Activated naive CD4-positive, alpha-beta T cell treated with anti-CD3 and anti-CD28 coated beads for 36 hours (primary cell): ENCODE measurements at places on chromosomes 5 and 9. TPM values are rescaled to one million over a fixed set of nuclear protein-coding genes. Genes with fewer than 3 reads are reported as not detected.

- no peaks in the 10 kb centered on the region for H3K27me3 ChIP-seq
- H3K27ac ChIP-seq = no peak overlapping the region
- DNase-seq = no peak
- peaks cover 26% of the 10 kb centered on the region for H3K4me1 ChIP-seq
- peaks cover 47% of the 10 kb centered on the region for H3K36me3 ChIP-seq
- H3K4me3 ChIP-seq = no peak overlapping the region
Measured at GRCh38 chr5:37724395-37725125, 115.3 kb downstream of the GDNF start.

DNA sequence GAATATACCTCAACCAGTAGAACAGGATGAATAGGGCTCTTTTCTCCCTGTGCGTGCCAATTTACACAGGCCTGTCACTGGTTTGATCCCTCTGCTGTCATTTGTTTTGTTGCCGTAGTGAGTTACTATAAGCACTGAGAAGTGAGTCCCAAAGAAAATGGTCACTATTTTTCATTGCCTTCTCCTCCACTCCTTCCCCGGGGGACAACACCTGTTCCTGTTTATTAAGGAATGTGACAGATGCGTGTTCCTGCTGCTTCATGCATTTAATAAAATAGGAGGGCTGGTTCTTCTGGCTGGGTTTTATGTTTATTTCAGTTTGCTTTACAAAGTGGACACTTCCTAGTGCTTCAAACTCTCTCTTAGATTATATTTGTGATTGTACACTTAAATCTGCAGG, 6.4 kb downstream of the THBS4 start:
- DNase-seq = no peak
- no peak overlapping the region for H3K4me3 ChIP-seq
- no peak overlapping the region for H3K27ac ChIP-seq
- no peaks in the 10 kb centered on the region for H3K36me3 ChIP-seq

The IL12B gene
- total RNA-seq = not detected

DNA sequence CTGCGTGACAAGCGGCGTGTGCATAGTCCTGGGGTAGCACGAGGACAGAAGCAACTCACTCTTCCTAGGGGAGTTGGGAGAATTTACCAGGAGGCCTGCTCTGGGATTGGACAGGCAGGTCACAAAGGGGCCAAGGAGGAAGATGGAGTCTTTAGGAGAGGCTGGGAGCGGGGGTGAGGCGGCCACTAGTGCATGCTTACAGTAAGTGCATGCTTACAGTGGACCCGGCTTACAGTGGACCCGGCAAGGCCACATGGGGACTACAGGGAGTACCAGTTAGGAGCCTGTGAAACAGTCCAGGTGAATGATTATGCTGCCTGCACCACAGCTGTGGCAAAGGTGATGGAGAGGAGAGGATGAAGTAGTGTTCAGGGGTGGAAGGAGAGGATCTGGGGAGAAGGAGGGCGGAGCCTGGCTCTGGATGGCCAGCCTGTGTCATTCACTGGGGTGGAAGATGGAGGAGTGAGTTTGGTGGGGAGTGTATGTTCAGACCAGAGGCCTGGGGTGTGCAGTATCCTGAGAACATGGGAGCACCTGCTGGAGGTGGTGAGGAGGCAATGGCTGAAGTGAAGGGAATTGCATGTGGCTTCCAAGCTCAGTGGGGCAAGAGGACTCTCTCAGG, 78.7 kb downstream of the CRB2 start:
- H3K4me1 ChIP-seq = no peaks in the 10 kb centered on the region
- no peak overlapping the region for H3K4me3 ChIP-seq
- no peak for DNase-seq
- H3K36me3 ChIP-seq = peaks cover 29% of the 10 kb centered on the region
- H3K27ac ChIP-seq = no peak overlapping the region
- no peaks in the 10 kb centered on the region for H3K27me3 ChIP-seq

GRCh38 chr5:31537851-31538250, 5.8 kb downstream of the C5orf22 start:
- H3K27me3 ChIP-seq = no peaks in the 10 kb centered on the region
- no peak overlapping the region for H3K4me3 ChIP-seq
- H3K27ac ChIP-seq = no peak overlapping the region
- DNase-seq = no peak

The PDLIM4 gene
- not detected for total RNA-seq

The INVS gene
- 7.3 TPM for total RNA-seq

DNA sequence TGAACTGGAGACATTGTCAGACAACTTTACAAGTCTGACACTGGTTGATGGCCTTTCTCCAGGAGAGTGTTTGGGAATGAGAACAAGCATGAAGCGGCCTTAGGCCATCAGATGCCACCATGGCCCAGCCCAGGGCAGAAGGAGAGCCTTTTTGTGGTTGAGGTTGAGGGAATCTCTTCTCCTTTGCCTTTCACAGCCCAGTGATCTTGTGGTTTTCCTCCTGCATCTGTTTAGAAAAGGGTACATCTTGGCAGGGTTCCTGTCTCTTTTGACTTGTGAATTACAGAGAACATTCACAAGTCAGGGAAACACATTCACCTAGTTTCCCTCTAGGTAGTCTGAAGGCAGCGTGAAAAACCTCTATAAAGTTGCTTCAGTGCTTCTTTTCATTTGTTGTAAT, 27.5 kb downstream of the DMRT2 start:
- H3K27ac ChIP-seq = no peak overlapping the region
- no peaks in the 10 kb centered on the region for H3K4me1 ChIP-seq
- peaks cover 9% of the 10 kb centered on the region for H3K27me3 ChIP-seq
- H3K36me3 ChIP-seq = no peaks in the 10 kb centered on the region

GRCh38 chr9:3929345-3930047, 370.4 kb downstream of the GLIS3 start:
- H3K36me3 ChIP-seq = no peaks in the 10 kb centered on the region
- no peak overlapping the region for H3K27ac ChIP-seq
- no peak for DNase-seq
- H3K4me3 ChIP-seq = no peak overlapping the region
- peaks cover 22% of the 10 kb centered on the region for H3K4me1 ChIP-seq
- peaks cover 2% of the 10 kb centered on the region for H3K27me3 ChIP-seq

The RIMOC1 gene
- 16.6 TPM for total RNA-seq

- H3K27ac ChIP-seq = no peak overlapping the region
- H3K27me3 ChIP-seq = no peaks in the 10 kb centered on the region
- no peak overlapping the region for H3K4me3 ChIP-seq
- no peak for DNase-seq
- peaks cover 41% of the 10 kb centered on the region for H3K4me1 ChIP-seq
Measured at GRCh38 chr5:169933127-169933526, 47.2 kb downstream of the INSYN2B start.

DNA sequence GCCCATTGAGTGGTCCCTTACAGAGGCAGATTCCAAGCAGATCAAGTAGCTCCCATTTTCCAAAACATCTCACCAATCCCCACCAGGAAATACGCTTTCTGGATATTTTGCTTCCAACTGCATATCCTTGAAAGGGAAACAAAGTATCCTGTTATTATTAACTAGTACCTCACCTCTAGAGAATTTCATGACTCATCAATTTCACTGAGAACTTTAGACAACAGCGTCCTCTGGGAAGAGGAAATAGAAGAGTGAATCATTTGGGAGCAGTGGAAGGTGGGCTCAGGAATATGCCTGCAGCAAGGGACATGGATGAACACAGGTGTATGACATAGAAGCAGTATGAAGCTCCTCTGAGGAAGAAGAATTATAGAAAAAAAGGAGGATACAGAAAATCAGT, 186.7 kb downstream of the MARCHF11 start:
- H3K27ac ChIP-seq = no peak overlapping the region
- H3K36me3 ChIP-seq = no peaks in the 10 kb centered on the region
- H3K4me3 ChIP-seq = no peak overlapping the region
- no peaks in the 10 kb centered on the region for H3K27me3 ChIP-seq

DNA sequence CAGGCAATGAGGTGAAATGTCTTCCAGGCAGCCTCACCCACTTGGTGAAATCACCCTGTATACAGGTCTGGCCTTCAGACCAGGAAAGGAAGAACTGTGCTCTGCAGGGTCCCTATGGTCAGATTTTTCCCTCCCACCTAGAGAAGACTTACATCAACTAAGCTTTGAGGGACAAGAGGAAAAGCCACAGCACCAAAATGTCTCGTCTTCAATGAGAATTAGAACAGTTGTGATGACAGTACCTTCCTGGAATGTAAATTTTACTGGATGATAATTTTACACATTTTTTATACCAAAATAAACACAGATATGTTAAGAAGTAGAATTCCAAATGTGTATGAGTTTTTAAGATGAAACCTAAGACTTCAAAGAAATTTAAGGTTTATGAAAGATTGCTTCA, 283.9 kb downstream of the SPOCK1 start:
- H3K27me3 ChIP-seq = peaks cover 3% of the 10 kb centered on the region
- H3K4me3 ChIP-seq = no peak overlapping the region
- no peaks in the 10 kb centered on the region for H3K4me1 ChIP-seq
- H3K36me3 ChIP-seq = no peaks in the 10 kb centered on the region

GRCh38 chr5:169803077-169803981, 166.3 kb downstream of the DOCK2 start:
- H3K27me3 ChIP-seq = no peaks in the 10 kb centered on the region
- peak overlapping the region; percentile 9 for H3K27ac ChIP-seq
- no peak overlapping the region for H3K4me3 ChIP-seq
- peaks cover 35% of the 10 kb centered on the region for H3K36me3 ChIP-seq
- H3K4me1 ChIP-seq = peaks cover 39% of the 10 kb centered on the region

The GARIN3 gene
- 3.6 TPM for total RNA-seq

The STKLD1 gene
- 0.35 TPM for total RNA-seq

- no peaks in the 10 kb centered on the region for H3K36me3 ChIP-seq
- H3K4me3 ChIP-seq = no peak overlapping the region
- H3K27ac ChIP-seq = no peak overlapping the region
- H3K4me1 ChIP-seq = peaks cover 3% of the 10 kb centered on the region
- DNase-seq = no peak
- no peaks in the 10 kb centered on the region for H3K27me3 ChIP-seq
Measured at GRCh38 chr5:79573983-79574890, 38.0 kb upstream of the TENT2 start.

The SHISAL2B gene
- not detected for total RNA-seq

The GABRB2 gene
- not detected for total RNA-seq

- H3K27me3 ChIP-seq = no peaks in the 10 kb centered on the region
- no peaks in the 10 kb centered on the region for H3K36me3 ChIP-seq
- DNase-seq = no peak
Measured at GRCh38 chr9:107513464-107514100, 24.0 kb upstream of the KLF4 start.

DNA sequence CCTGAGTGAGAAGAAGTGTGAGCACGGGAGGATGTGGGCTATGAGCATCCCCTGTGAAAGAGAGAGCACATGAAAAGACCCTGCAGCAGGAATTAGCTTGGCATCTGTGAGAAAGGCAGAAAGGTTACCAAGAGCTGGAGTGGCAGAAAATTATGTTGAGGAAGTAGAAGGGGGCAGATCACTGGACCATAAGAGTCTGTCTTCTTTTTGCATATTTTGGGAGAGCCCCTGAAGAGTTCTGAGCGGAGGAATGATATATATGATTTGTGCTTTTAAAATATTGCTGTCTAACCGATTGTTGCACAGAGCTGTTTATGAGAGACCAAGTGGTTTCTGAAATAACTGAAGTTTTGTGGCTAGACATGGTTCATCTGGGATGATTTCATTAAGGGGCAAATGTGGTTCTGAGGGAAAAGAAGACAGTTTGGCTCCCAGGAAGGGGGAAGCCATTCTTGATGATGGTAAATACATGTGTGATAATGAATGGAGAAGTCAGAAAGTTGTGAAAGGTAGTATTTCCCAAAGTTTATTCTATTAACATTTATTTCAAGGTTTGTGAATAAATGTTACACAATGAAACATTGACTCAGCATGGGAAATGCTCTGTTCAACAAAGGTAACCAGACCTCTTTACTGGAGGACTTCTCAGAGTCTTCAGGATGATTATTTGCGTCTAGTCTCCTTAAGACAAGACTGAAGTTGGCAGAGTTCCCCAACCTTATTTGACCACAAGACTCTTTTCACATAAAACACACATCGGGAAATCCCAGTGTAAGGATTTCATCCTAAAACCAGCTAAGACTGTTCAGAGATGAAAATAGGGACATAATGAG, 31.5 kb upstream of the ADRB2 start:
- H3K36me3 ChIP-seq = no peaks in the 10 kb centered on the region
- peaks cover 24% of the 10 kb centered on the region for H3K27me3 ChIP-seq
- DNase-seq = no peak
- peaks cover 29% of the 10 kb centered on the region for H3K4me1 ChIP-seq
- no peak overlapping the region for H3K4me3 ChIP-seq

DNA sequence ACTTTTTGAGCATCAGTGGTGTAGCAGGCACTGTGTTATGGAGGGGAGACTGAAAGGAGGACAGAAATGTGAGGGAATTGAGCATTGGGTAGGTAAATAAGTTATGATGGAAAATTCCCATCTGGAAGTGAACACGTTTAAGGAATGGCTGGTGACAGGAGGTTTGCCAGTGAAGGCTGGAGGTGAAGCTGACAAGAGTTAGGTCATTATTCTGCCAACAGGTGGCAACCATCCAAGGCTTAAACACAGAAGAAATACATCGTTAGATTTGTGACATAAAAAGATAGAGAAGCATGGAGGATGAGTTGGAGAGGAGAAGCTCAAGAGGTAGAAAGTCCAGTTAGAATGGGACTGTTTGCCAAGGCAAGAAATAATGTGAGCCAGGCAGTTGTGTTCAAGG, 455.3 kb upstream of the SGCD start:
- H3K27ac ChIP-seq = no peak overlapping the region
- DNase-seq = no peak
- H3K4me1 ChIP-seq = no peaks in the 10 kb centered on the region
- H3K4me3 ChIP-seq = no peak overlapping the region
- H3K36me3 ChIP-seq = no peaks in the 10 kb centered on the region

The DOCK8 gene
- 114 TPM for total RNA-seq

The IFNK gene
- not detected for total RNA-seq

DNA sequence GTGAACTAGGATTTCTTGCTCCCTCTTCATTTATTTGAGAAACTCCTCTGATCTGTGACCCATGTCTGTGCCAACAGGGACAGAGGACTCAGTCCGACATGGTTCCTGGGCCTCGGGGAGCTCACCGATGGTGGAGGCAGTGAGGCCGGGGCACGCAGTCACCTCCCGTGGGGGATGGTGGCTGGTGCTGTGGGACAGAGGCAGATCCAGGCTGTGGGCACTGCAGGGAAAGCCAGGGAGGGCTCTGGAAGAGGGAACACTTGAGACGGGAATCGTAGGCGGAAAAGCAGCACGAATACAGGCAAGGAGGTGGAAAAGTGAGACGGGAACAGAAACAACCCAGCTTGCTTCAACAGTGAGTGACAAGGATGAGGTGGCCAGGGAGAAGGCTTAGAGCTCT, 127.8 kb downstream of the GABBR2 start:
- no peak overlapping the region for H3K4me3 ChIP-seq
- H3K36me3 ChIP-seq = no peaks in the 10 kb centered on the region
- peaks cover 5% of the 10 kb centered on the region for H3K4me1 ChIP-seq

The FREM1 gene
- not detected for total RNA-seq

DNA sequence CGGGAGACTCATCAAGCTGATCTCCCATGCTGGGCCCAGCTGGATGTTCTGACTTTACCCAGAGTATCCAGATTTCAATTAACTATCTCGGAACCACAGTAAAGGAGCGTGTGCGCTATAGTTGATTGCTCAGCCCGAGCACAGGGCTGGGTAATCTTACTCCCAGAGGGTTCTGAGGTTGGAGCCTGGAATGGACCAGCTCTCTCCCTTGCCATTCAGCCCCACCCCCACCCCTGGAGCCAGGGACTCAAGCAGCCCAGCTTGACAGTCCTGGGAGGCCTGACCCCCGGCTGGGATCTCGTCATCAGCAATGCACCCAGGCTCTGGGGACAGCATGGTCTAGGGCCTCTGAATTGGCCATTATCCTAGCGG, 23.7 kb upstream of the PTGES start:
- H3K27me3 ChIP-seq = peaks cover 9% of the 10 kb centered on the region
- H3K4me1 ChIP-seq = peaks cover 13% of the 10 kb centered on the region
- H3K27ac ChIP-seq = no peak overlapping the region
- H3K4me3 ChIP-seq = no peak overlapping the region

GRCh38 chr9:99118782-99119466, 14.0 kb downstream of the TGFBR1 start:
- H3K4me1 ChIP-seq = peaks cover 85% of the 10 kb centered on the region
- peak; percentile 80 for DNase-seq
- peak overlapping the region; percentile 90 for H3K27ac ChIP-seq
